ENCODE measurements at places on chromosomes 1 and 21.

DNA sequence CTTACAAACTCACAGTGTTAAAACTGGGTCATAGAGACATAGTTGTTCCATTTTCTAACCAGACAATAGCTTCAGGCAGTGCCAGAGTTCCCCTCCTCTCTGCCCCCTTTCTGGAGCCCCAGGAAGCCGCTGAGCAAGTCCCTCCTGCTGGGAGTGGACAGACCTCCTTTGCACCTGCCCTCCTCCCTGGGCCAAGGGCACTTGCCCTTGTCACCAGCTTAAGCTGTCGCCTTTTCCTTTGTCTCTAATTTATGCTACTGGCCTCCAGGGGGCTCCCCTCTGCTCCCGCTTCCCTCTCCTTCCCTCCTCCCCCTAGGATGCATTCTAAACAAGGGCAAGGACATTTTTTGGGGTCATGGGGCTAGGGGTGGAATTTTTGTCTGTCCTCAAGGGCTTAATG is 182.4 kb downstream of the MIS18A start:
- DNase-seq, result peak; percentile 44

DNA sequence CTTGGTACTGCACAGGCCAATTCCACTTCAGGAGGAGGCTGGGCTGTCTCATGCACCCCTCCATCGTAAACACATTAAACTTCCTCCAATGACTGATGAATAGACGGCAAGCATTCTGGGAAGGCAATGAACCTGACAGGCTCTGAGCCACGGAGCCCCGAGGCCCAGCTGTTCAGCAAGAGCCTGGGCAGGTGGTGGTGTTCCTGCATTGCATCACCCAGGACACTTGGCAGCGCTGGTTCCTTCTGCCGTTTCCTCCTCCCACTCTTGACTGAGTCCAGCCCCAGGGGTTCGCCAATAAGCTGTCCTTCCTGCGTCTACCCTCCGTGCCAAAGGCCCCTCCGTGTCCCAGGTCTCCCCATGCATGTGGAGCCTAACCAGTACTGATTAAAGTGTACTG is 109.8 kb downstream of the JAK1 start:
- no peak for DNase-seq

- peak; percentile 34 for DNase-seq
These were observed 150.2 kb downstream of the GRIK3 start for GRCh38 chr1:36884029-36884701.

GRCh38 chr1:201826830-201827229 is 2.1 kb upstream of the IPO9 start:
- no peak for DNase-seq

- no peak for DNase-seq
These were observed 670 bp downstream of the RAB3B start for GRCh38 chr1:51989582-51990477.

GRCh38 chr1:119440721-119441307 is 25.9 kb downstream of the HSD3B2 start:
- no peak for DNase-seq

- DNase-seq, result no peak
These were observed 9.6 kb downstream of the ENSA start for GRCh38 chr1:150619576-150620509.

- no peak for DNase-seq
These were observed 166.8 kb downstream of the BACH1 start for GRCh38 chr21:29465546-29465945.

DNA sequence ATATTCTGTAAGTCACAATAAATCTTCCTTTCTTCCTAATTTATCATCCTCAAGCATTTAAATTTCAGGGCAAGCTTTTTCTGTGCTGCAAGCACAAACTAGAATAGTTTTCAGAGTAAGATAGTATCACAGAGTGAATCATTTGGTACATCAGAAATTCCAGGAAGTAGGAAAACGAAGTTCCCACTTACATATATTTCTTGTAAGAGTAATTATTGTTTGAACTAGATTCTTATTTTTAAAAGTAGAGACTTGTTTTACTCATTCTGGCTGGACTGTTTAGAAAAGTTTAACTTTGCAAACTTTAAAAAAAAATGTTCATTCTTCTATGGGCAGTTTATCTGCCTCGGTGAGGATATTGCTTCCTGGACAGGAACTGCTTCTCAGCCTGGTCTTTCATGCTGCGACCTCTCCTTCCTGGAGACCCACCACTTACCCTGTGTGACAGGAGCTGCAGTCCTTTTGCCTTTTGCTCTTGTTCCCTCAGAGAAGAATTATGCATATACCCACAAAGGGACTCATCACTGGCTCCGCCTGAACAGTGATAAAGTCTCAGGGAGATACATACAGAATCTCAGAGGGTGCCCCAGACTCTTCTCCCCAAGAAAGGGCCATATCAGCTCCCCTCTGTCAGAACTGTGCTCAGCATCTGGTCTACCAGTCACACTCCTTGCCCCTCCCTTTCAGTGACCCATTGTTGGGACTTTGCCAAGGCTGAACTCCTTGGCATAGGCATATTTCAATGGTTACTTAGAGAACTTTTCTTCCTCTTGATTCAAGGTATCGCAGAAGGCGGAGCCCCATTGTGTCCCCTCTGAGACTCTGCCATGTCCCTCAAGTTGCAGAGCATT is 102.7 kb upstream of the CD55 start:
- no peak for DNase-seq

DNA sequence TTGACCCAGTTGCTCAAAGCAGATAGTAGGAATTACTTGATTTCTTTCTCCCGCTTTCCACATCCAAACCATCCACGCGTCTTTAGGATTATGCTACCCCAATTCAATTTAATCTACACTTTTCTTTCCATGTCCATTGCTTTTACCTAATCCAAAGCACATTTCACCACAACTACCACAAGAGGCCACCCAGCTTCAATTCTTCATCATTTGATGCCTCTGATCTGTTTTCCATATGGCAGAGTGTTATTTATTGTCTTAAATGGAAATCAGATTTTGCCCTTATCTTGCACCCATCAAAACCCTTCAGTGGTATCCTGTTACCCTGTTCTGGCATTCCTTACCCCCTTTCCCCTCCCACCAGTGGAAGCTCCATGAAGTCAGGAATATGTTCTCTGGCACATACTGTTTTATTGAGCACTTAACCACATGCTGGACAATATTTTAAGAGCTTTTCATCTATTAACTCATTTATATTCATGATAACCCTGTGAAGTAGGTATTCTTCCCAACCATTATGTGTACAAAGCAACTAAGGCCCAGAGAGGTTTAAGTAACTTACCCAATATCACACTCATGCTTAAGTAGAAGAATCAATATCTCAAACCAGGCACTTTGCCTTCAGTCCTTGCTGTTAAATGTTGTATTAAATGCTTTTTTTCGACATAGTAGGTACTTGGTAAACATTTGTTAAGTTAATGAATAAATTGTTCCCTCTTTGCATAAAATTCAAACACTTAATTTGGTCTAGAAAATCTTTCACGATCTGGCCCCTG is 34.6 kb downstream of the CLIC4 start:
- DNase-seq, result no peak

GRCh38 chr1:41246568-41246967 is 4.5 kb upstream of the SCMH1 start:
- DNase-seq, result no peak

DNA sequence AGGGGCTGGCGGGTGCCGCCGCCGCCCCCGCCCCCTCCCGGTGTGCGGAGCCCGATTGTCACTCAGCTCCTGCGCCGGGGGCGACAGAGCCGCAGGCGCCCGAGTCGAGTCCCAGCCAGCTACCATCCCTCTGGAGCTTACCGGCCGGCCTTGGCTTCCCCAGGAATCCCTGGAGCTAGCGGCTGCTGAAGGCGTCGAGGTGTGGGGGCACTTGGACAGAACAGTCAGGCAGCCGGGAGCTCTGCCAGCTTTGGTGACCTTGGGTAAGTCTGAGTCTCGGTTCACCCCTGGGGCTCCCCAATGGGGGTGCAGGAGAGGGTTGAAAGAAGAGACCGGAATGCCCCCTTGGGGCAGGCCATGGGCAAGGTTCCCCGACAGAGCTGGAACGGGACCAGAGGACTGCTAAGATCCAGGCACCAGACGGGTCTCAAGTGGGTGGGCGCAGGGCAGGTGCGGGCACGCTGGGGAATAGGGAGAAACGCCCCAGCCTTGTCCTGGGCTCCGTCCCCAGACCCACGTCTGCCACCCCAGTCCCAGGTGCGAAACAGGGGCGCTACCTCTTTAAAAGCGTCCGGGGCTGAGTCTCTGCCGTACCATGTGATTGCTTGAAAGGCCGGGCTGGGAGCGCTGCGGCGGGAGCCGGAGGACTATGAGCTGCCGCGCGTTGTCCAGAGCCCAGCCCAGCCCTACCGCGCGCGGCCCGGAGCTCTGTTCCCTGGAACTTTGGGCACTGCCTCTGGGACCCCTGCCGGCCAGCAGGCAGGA is at the start of gene ADORA1:
Gene ADORA1 (plus strand): TSS at position 61 of the 765 bp plus-strand sequence. CDS start 1,116 bp downstream, outside the sequence.
- DNase-seq, result no peak

DNA sequence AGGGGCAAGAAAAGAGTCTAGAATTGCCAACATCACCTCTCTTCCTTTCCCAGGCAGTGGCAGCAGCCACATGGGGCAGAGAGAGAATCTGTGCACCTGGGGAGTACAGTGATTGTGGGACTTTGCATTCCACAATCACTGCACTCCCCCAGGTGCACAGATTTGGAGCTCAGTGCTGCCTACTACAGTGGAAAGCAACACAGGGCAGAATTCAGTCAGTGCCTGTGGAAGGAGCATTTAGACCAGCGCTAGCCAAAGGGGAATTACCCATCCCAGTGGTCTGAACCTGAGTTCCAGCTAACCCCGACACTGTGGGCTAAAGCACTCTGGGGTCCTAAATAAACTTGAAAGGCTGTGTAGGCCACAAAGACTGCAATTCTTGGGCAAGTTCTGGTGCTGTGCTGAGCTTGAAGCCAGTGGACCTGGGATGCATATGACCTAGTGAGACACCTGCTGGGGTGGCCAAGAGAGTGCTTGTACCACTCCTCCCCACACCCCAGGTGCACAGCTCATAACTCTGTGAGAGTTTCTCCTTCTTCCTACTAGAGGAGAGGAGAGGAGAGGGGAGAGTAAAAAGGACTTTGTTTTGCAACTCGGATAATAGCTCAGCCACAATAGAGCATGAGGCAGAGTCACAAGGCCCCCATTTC is 50.3 kb downstream of the NUP210L start:
- no peak for DNase-seq

GRCh38 chr1:76802094-76802493 is 65.2 kb upstream of the ST6GALNAC5 start:
- DNase-seq, result no peak

DNA sequence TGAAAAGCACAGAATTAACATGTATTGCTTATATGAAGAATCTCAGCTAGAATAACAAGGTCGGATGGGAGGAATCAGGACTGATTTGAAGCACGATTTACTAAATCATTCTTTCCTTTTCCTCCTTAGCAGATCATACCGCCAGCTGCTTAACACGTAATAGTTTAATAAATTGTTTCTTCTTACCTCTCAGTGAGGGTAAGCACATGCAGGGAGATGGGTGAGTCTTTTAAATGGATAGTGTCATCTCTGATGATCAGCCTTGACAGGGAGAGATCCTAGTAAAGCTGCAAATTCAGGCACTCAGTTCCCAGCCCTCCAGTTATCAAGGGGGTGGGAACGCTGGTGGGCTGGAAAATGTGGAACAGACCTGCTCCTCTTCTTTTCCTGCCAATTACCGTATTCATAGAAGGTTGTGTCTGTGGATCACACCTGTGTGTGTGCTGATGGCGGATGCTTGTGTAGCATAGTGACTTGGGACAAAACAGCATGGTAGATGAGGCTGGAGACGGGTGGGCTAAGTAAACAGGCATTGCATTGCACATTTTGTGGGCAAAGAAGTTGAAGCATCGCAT is 30.7 kb downstream of the NTPCR start:
- DNase-seq, result no peak

DNA sequence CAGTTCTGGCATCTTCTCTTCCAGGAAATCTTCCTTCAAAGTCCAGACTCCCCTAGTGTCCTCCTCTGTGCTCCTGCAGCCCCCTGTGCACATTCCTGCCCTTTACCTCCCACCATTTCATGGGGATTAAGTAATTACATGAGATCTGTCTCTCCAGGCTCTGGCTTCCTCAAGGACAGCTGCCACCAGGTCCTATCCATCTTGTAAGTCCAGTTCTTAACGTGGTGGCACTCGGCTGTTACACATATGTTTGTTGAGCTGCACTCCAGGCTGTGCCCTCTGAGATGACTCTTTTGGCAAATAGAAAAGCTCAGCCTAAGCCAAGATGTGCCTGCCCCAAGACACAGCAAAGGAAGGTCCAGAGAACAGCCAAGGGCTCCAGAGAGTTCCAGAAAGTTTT is 57.4 kb upstream of the CAMK1G start:
- DNase-seq, result no peak

DNA sequence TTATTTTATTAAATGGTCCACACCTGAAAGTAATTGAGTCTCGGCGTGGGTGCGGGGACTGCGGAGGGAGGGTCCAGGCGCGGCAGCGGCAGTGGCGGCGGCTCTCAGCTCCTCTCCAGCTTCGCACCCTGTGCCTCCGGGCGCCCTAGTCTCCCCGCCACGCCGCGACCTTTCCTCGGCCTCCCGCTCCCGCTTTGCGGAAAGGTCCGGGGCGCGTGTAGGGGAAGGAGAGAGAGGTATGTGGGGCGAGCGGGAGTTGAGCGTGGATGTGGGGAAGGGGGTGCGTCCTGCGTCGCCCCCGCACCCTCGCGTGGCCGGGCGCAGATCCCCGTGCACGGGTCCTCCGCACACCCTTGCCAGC is 13.4 kb upstream of the ALX3 start:
- DNase-seq, result no peak

DNA sequence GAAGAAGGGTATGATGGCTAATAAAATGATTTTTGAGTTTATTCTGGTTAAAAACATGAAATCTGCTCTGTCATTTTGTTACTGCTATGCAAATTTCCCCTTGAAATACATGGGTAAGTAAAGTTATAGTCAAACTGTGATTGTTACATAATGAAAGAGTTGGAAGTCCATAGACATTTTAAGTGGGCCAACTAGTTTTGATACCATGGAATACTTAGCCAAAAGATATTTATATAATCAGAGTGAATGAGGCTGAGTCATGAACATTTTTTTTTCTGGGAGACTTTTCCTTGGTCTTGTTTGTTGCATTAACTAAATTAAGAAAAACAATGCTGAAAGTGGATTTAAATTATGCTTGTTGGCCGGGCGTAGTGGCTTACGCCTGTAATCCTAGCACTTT is 58.2 kb upstream of the MPC2 start:
- DNase-seq, result no peak

DNA sequence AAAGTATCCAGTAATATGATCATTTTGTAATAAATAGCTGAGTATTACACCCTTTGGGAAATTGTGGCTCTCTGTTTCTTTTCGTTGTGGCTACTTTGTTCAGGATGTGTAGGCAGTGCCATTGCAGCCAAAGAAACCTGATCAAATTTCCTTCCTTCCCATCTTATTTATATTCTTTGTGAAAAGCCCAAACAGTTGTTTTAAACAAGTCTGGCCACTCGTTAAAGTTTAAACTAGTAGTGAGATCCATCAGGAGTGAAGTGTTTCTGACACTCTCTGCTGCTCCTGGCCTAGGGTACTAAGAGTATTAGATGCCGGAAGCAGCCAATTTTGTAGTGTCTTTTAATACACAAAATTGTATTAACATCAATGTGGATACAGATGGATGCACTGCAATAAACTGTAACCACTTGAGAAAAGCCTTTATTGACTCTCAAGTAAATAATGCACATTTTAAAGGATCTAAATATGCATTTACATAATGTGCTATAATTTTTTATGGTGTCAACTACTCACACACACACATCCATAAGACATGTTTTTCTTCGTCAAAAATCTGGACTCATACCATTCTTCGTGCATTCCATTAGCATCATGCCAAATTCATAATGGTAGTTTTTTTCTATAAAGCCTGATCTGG is 317.9 kb downstream of the NFIA start:
- DNase-seq, result no peak

Measured in GM13976 (cell line).